ENCODE measurements at places on chromosomes 12 and 14.

- DNase-seq, result no peak
These were observed 1485.4 kb upstream of the TMEM132C start for GRCh38 chr12:126781593-126781992.

- DNase-seq, result no peak
These were observed 47.7 kb upstream of the ADAMTS20 start for GRCh38 chr12:43599708-43600107.

DNA sequence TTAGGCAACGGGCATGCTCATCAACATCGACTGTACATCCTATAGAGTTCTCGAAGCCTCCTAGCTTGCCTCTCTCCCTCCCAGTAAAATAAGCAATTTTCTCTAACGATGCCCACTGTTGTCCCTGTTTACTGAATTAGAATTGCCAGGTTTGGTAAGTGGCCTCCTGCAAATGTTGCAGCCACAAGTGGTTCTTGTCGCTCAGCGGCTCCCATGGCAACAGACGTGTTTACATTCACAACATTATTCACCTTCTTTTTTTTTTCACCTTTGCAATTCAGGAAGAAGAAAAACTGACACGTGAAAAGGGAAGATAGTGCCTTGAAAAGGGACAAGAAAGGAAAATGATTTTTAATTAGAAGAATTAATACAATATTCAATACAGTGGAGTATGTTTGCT is 100.9 kb upstream of the PKP2 start:
- no peak for DNase-seq

DNA sequence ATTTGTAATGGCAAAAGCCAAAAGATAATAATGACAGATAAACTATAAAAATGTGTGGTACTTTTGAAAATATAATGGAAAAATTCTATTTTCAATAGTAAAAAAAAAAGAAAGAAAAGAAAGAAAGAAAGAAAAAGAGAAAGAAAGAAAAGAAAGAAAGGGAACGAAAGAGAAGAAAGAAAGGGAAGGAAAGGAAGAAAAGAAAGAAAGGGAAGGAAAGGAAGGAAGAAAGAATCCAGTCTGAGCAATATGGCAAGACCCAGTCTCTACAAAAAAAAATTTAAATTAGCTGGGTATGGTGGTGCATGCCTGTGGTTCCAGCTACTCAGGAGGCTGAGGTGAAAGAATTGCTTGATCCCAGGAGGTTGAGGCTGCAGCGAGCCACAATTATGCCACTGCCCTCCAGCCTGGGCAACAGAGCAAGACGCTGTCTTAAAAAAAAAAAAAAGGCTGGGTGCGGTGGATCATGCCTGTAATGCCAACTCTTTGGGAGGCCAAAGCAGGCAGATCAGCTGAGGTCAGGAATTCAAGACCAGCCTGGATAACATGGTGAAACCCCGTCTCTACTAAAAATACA is 38.4 kb downstream of the EAPP start:
- no peak for DNase-seq

- no peak for DNase-seq
These were observed 8.1 kb downstream of the L2HGDH start for GRCh38 chr14:50303744-50304471.

- no peak for DNase-seq
These were observed 116.0 kb downstream of the PRKCH start for GRCh38 chr14:61437381-61437780.

- DNase-seq, result no peak
These were observed 24.2 kb upstream of the AMN start for GRCh38 chr14:102898298-102898697.

DNA sequence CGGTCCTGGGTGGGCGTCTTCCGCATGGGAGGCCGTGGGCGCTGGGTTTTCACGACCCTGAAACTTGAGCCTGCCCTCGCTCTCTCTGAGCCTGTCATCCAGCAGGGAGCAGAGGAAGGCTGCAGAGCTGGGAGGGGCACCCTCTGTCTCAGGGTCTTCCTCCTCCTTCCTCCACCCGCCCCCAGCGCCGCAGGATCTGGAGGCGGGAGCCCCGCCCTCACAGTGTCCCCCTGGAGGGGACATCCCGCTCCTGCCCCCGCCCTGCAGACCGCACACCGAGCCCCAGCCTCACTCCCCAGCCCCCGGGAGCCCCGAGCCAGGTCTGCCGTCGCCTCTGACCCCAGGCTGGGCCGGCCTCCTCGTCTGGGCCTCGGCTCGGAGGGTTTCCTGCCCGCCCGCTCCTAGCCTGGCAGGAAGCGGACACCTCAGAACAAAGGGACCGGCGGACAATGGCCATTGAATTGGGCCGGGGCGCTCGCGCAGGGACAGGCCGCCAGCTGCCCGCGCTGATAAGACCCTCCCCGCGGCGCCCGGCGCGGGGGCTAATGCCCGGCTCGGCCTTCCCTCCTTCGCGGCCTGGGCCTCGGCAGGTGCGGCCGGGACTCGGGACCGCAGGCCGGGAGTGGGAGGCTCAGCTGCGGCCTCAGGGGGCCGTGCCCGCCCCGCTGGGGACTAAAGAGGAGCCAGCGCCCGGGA is 15.3 kb upstream of the NUDT14 start:
- no peak for DNase-seq

DNA sequence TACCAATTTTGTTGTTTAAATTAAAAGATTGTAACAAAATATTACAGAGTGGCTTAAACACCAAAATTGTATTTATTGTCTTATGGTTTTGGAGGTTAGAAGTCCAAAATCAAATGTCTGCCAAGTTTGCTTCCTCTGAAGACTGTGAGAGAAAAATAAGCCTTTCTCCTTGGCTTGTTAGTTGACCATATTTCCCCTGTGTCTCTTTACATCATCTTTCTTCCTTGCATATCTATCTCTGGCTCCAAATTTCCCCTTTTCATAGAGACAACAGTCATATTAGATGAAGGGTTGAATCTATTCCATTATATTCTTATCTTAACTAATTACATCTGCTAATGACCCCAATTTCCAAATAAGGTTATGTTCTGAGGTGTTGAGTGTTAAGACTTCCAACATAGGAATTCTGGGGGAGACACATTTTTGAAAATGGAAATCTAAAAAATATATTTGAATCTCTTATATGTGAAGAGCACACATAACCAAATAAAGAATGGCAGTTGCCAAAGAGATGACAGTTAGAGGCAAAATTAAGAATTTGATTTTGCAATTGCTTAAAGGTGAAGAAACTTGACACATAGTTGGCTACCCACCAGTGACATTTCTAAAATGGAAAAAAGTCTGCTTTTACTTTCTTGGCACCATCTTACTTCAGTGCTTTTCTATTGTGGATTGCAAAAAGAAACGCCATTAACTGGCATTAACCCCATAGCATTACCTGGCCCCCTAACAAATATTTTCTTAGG is 407.2 kb downstream of the FSCB start:
- no peak for DNase-seq

All from C1 segment of cervical spinal cord (tissue), 14 donors.